Dermis microvascular lymphatic vessel endothelial cell (primary cell): ENCODE measurements at places on chromosomes 13 and 19. TPM values are rescaled to one million over a fixed set of nuclear protein-coding genes. Genes with fewer than 3 reads are reported as not detected.

TEAD2 gene
- 57.4 and 72.2 TPM in 2 replicates for total RNA-seq

NANOS3 gene
- 0.25 TPM in 1 of 2 replicates, not detected in the other for total RNA-seq

FUT1 gene
- total RNA-seq, result 6.0 and 7.7 TPM in 2 replicates

EPSTI1 gene
- 2.3 and 3.4 TPM in 2 replicates for total RNA-seq

LILRA5 gene
- not detected in 2 replicates for total RNA-seq

NXNL1 gene
- not detected in 2 replicates for total RNA-seq

SPACA4 gene
- not detected in 2 replicates for total RNA-seq

CATSPERD gene
- not detected in 2 replicates for total RNA-seq

CDC37 gene
- 219 and 250 TPM in 2 replicates for total RNA-seq

LGI4 gene
- not detected in 2 replicates for total RNA-seq

BCAM gene
- total RNA-seq, result 14.9 and 40.6 TPM in 2 replicates

USPL1 gene
- 8.0 and 10.2 TPM in 2 replicates for total RNA-seq

C5AR1 gene
- not detected in 2 replicates for total RNA-seq

COLGALT1 gene
- 57.9 and 60.7 TPM in 2 replicates for total RNA-seq

ZNF541 gene
- total RNA-seq, result 0.39 and 0.63 TPM in 2 replicates

GPR4 gene
- total RNA-seq, result 1.0 and 1.5 TPM in 2 replicates

NTN5 gene
- total RNA-seq, result under 0.01 TPM in 1 of 2 replicates, not detected in the other

SYT3 gene
- under 0.01 TPM in 1 of 2 replicates, not detected in the other for total RNA-seq

CSNK1A1L gene
- total RNA-seq, result not detected in 2 replicates

PNPLA6 gene
- total RNA-seq, result 63.7 and 90.4 TPM in 2 replicates

TMEM161A gene
- total RNA-seq, result 11.3 and 20.5 TPM in 2 replicates

KIR2DL4 gene
- total RNA-seq, result not detected in 2 replicates

SLC25A41 gene
- 0.13 TPM in 2 replicates for total RNA-seq

TMEM38A gene
- total RNA-seq, result 0.90 and 2.1 TPM in 2 replicates

KLK12 gene
- total RNA-seq, result not detected in 2 replicates

CCDC8 gene
- 0.13 TPM in 2 replicates for total RNA-seq

STXBP2 gene
- 22.3 and 34.8 TPM in 2 replicates for total RNA-seq

KLK8 gene
- total RNA-seq, result not detected in 2 replicates

IZUMO4 gene
- 0.76 and 0.77 TPM in 2 replicates for total RNA-seq

KLHL1 gene
- total RNA-seq, result not detected in 2 replicates

SIGLEC7 gene
- under 0.01 TPM in 1 of 2 replicates, not detected in the other for total RNA-seq

CYP2F1 gene
- total RNA-seq, result not detected in 2 replicates

NLRP5 gene
- not detected in 2 replicates for total RNA-seq

CGB1 gene
- total RNA-seq, result not detected in 2 replicates

NPAS1 gene
- total RNA-seq, result not detected in 2 replicates
